ENCODE measurements at places on chromosomes 6 and 20.

- H3K36me3 ChIP-seq, result no peaks in the 10 kb centered on the region
- no peaks in the 10 kb centered on the region for H3K4me1 ChIP-seq
- no peak for DNase-seq
Measured at GRCh38 chr6:155406801-155407200, 48.8 kb downstream of the NOX3 start.

- no peak overlapping the region for H3K4me3 ChIP-seq
- no peak for DNase-seq
- H3K36me3 ChIP-seq, result no peaks in the 10 kb centered on the region
- no peak overlapping the region for H3K27ac ChIP-seq
Measured at GRCh38 chr6:34025861-34026260, 120.0 kb downstream of the GRM4 start.

DNA sequence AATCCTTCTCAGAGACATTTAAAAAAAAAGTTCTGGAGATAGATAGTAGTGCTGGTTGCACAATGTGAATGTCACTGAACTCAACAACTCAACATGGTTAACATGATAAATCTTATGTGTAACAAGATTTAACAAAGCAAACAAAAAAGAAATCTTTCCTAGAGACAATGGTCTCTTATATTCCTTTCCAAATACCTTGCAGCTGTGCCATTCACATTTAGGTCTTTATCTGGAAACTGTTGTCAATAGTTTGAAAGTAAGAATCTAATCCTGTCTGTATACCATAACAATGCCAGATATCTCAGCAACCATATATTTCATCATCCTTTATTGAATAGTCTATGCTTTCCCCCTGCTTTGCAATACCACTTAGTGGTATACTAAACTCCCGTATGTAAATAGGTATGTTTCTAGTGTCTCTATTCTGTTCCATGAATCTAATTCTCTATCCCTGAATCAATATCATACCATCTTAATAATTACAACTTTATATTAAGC, 2.1 kb downstream of the SERAC1 start:
- H3K27ac ChIP-seq, result no peak overlapping the region
- no peak for DNase-seq
- peaks cover 13% of the 10 kb centered on the region for H3K4me1 ChIP-seq
- H3K36me3 ChIP-seq, result no peaks in the 10 kb centered on the region
- H3K27me3 ChIP-seq, result no peaks in the 10 kb centered on the region
- no peak overlapping the region for H3K4me3 ChIP-seq

- no peak overlapping the region for H3K4me3 ChIP-seq
- no peak for DNase-seq
- no peaks in the 10 kb centered on the region for H3K36me3 ChIP-seq
- H3K27ac ChIP-seq, result no peak overlapping the region
- H3K4me1 ChIP-seq, result no peaks in the 10 kb centered on the region
Measured at GRCh38 chr6:74166849-74167248, 470.8 kb downstream of the CD109 start.

DNA sequence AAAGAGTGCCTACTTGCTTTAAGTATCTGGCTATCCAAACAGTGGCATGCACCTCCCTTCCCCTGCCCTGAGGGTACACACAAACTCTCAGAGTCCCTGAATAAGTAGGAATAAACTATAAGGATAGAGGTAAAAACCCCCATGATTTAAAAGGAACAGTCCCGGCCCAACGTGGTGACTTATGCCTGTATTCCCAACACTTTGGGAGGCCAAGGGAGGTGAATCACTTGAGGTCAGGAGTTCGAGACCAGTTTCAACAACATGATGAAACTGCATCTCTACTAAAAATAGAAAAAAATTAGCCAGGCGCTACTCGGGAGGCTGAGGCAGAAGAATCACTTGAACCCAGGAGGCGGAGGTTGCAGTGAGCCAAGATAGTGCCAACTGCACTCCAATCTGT, 22.2 kb downstream of the SAMHD1 start:
- H3K36me3 ChIP-seq, result peaks cover 100% of the 10 kb centered on the region
- H3K27ac ChIP-seq, result no peak overlapping the region
- no peaks in the 10 kb centered on the region for H3K27me3 ChIP-seq
- H3K4me1 ChIP-seq, result peaks cover 19% of the 10 kb centered on the region
- no peak overlapping the region for H3K4me3 ChIP-seq
